Stimulated activated CD4-positive, alpha-beta T cell treated with anti-CD3 and anti-CD28 coated beads, TNF-alpha, amount 100 ng/mL, for 24 hours (primary cell): ENCODE measurements at places on chromosomes 12 and 14.
A peak's percentile ranks its signal among the peaks of the same experiment; 100 is the strongest.

DNA sequence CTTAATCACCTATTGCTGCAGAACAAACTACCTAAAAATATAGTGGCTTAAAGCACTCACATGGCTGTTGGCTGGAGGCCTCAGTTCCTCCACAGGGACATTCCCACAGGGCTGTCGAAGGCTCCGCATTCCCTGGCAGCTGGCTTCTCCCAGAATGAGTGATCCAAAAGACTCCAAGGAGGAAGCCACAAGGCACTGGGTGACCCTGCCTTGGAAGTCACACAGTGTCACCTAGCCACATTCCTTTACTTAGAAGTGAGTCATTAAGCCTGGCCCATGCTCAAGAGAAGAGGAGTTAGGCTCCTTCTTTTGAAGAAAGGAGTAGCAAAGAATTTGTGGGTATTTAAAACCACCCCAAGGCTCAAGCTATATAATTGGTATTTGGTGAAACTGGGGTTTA is 63.9 kb upstream of the MAP1LC3B2 start:
- no peak for DNase-seq

- no peak for DNase-seq
These were observed 141.3 kb downstream of the PTPRR start for GRCh38 chr12:70779250-70779649.

GRCh38 chr12:106753526-106753925 is 21.0 kb upstream of the RIC8B start:
- DNase-seq = peak; percentile 31

- no peak for DNase-seq
These were observed 63.8 kb downstream of the PRKCH start for GRCh38 chr14:61385002-61385685.

GRCh38 chr12:42516573-42516972 is 73.0 kb downstream of the PRICKLE1 start:
- DNase-seq = no peak

DNA sequence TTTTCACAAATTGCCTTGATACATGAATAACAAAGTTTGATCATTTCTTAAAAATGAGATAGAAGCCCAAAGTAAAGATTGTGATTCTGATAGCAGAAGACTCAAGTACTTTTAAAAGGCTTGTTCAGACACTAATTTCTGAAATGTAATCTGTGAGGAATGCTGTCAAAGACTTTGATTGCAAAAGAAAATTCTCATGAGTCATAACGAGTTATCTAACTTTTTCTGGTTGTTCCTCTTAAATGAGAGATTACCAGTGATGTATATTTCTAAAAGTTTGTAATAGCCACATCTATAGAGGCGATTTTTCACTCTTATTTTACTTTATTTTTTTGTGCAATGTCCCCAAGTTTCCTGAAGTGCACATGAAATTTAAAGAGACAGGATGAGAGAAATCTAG is 7.0 kb downstream of the PYGL start:
- no peak for DNase-seq

- no peak for DNase-seq
These were observed 257.8 kb upstream of the ARHGAP5 start for GRCh38 chr14:31819281-31819680.

DNA sequence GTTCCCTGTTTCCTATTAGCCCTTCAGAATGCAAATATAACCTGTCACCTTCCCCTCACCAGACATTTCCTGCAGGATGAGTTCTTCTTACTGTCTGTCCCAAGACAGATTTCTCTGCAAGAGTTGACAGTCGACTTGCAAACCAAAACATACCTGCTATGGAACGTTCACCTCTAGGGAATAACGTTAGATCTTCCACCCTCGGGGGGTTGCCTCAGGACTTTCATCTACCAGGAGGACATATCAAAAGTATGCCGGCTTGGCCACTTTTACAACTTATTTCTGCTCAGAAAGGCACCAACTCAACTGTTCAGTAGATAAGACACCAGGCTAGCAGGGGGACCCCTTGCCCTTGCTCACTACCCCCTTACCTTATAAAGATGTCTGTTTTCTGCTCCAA is 92.5 kb downstream of the DAAM1 start:
- DNase-seq = no peak

GRCh38 chr12:5003025-5003666 is 40.5 kb upstream of the KCNA5 start:
- DNase-seq = peak; percentile 7

GRCh38 chr14:102490456-102490855 is 19.1 kb downstream of the ANKRD9 start:
- DNase-seq = no peak

- DNase-seq = no peak
These were observed 5.0 kb upstream of the CSRP2 start for GRCh38 chr12:76883811-76884210.

GRCh38 chr14:95380350-95381042 is 60.8 kb upstream of the CLMN start:
- no peak for DNase-seq

- DNase-seq = no peak
These were observed 70.5 kb downstream of the TMX1 start for GRCh38 chr14:51310505-51310944.

GRCh38 chr12:116636608-116637519 is 77.7 kb downstream of the MAP1LC3B2 start:
- no peak for DNase-seq

DNA sequence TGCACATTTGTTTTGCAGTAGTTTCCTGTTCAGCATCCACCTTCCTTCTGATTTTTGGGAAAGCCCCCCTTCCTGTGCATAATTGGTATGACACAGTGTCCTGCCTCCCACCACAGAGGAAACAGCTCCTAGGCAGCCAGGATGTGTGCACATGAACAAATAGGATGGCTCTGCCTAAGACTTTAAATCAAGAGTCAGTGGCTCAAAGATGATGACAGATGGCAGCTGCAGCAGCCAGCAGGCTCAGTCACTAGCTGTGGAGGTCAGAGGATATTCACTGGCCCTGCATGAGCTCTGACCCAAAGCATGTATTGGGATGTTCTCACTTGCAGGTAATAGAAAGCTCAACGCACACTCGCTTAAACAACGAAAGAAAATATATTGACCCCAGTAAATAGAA is 90.3 kb downstream of the KCNK10 start:
- DNase-seq = no peak

GRCh38 chr12:130976171-130976720 is 22.5 kb downstream of the ADGRD1 start:
- no peak for DNase-seq

GRCh38 chr12:9606247-9606646 is 1.5 kb downstream of the KLRB1 start:
- DNase-seq = no peak

GRCh38 chr14:71267007-71267513 is 359.8 kb downstream of the PCNX1 start:
- no peak for DNase-seq

- no peak for DNase-seq
These were observed 384.8 kb downstream of the EGLN3 start for GRCh38 chr14:33566082-33566481.

DNA sequence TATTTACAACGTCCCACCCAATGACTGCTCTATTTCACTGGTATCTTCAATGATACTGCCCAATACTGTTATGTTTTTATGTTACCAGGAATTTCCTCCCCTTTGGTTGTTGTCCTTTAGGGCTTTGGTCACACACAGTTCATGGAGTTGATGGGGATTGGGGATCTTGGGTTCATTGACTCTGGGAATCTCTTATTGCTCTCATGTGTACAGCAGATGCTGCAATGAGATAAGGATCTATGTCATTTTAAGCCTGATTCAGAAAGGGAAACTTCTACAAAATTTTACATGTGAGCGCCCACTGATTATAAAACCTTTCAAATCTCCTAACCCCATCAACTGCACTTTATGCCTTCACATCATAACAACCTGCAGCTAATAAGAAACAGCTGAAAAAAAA is 67.2 kb downstream of the FAR2 start:
- DNase-seq = no peak

GRCh38 chr14:103418481-103418818 is 33.2 kb downstream of the MARK3 start:
- DNase-seq = no peak

- DNase-seq = no peak
These were observed 161.0 kb upstream of the FKBP4 start for GRCh38 chr12:2633825-2634200.
